Activated CD4-positive, alpha-beta T cell treated with anti-CD3 and anti-CD28 coated beads for 4 hours (primary cell): ENCODE measurements at places on chromosomes 11 and 22.

- DNase-seq, result no peak
Measured at GRCh38 chr11:85540181-85540580, 87.0 kb downstream of the DLG2 start.

GRCh38 chr11:63635762-63636465, 21.7 kb upstream of the PLAAT3 start:
- DNase-seq, result peak; percentile 75

DNA sequence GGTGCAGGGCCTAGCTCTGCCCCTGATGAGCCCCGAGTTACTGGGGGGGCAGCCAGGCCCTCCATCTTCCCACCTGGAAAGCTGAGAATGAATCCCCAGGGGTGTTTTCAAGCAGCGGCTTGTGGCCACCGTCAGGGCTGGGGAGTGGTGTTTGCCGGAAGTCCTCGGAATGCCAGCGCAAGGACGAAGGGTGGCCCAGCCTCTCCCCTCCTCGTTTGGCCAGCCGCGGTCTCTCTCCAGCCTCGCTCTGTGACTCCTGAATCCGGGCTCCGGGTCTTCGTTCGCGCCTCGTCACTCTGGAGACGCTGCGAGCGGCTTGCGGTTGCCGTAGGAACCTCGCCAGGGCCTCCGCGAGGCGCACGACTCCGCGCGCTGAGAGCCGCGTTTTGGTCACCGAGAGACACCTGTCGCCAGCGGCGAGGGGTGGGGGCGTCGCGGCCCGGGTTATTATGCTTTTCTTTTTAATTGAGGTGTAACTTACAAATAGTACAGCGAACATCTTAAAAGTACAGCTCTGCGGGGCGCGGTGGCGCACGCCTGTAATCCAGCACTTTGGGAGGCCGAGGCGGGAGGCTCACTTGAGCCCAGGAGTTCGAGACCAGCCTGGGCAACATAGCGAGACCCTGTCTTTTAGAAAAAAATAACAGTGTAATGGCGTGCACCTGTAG, 6.3 kb upstream of the KDELR3 start:
- DNase-seq, result peak; percentile 21

DNA sequence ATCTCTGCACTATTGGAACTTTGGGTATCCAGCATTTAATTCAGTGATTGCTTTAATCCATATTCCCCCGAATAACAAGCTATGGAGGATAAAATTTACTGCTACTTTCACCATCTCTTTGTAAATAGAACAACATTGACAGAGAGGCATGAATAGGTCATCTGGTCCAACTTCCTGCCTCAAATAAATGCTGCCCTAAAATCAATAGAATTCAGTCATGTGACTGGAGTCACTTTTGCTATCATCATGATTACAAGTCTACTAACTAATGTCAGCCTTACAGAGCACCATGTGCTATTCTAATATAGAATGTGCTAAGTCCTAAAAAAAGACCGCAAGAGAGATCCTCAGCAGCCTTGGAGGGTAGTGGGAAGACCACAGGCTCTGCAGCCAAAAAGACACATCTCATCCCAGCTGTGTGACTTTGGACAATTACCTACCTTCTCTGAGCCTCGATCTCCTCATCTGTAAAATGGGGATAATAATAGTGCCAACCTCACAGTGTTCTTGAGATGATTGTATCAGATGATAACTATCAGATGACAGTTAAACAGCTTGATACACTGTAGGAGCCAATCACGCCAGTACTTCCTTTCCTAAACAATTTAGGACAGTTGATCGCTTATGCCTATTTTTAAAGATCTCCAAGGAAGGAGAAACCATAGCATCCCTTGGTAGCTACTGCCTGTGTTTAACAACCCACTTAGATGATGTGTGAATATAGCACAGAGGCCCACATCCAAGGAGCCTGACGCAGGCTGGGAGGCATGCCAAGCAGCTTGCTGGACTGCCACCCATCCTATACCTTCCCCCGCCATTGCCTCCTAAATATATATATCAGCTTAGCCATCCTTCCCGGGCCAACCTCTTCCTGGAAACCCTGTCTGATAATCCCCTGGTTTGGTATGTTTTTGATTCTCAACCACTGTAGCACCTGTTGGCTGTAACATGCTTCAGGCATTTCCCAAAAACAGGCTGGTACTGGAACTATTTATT, 77.3 kb upstream of the PHF21A start:
- DNase-seq, result no peak

DNA sequence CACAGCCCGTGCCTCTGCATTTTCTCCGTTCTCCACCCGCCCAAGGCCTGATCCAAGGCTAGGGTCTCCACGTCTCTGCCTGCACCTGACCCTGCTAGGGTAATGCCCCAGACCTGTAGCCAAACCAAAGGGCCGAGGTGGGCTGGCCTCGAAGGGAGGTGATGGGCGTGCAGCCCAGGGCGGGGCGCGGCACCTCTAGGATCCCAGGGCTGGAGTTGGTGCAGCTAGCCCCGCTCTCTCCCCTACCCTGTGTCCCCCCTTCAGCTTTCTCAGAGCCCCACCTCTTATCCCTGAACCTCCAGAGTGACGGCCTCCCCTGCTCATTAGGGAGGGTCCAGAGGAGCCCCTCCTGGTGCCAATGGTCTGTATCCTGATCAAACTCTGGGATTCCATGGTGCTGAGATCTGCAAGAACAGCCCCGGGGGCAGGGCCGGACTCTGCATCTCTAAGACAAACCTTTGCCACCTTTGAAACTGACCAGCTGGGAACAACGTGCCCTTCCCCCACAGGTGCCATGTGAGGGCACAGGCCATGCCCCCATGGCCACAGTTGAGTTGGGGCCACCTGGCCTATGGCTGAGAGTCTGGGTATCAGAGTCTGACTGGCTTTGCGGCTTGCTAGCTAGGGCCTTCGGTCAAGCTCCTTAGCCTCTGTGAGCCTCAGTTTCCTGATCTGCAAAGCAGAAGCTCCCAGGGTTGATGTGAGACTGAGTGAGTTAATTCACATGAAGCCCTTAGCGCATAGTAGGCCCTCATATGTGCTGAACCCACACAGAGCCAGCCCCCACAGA, 23.1 kb upstream of the CBX7 start:
- no peak for DNase-seq
